ENCODE measurements at places on chromosomes 2 and 18.

DNA sequence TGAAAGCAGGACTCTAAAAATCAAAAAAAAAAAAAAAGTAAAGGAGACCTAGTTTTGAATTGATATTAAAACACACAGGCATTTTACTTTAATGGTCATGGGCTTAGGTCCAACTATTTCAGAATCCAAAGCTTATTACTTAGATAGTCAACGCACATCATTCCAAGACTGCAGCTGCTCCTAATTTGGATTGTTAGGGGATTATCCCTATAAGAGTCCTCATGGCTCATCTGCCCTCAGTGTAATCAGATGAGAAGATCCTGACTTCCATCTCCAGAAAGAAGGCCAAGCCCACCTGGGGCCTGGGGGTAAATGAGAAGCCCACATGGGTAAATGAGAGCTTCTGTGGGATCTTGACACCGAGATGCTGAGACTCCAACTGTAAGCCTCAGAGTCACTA lies 424.2 kb downstream of the NRXN1 start:
- no peak for DNase-seq

GRCh38 chr18:79857082-79857671 lies 59.4 kb downstream of the KCNG2 start:
- DNase-seq: no peak

DNA sequence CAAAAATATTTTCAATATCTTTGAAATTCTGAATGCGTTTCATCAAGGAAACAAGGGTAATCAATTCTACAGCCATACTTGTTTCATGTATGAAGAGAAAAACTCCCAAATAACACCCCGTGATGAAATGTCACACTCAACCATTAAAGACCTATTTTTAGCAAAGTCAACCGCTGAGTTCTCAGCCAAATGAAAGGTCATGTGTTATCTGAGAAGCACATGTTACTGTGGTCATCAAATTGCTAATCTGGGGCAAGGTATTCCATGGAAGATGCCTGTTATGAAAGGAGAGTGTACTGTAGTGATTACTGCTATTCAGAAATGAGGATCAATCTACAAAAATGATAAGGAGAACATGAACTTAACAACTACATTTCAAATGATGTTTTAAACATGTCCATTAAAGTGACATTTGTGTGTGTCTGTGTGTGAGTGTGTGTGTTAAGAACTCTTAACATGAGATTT lies 126.7 kb downstream of the BCL2 start:
- no peak for DNase-seq

DNA sequence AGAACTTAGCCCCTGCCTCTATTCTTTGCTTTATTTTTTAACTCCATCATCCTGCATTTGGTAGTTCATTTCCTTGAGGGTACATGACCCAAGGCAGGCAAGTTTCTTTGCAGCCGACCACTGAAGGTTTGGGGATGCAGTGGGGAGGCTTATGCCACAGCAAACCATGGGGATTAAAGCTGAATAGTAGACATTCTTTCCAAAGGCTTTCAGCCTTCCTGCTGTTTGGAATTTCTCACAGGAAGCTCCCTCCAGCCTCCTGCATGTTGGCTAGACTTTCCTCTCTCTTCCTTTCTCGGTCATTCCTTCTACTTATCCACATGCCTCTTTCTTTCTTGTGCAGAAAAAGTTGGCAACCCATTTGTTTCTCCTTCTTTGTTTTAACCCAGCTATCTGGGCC lies 77.3 kb downstream of the SOCS6 start:
- DNase-seq: no peak

DNA sequence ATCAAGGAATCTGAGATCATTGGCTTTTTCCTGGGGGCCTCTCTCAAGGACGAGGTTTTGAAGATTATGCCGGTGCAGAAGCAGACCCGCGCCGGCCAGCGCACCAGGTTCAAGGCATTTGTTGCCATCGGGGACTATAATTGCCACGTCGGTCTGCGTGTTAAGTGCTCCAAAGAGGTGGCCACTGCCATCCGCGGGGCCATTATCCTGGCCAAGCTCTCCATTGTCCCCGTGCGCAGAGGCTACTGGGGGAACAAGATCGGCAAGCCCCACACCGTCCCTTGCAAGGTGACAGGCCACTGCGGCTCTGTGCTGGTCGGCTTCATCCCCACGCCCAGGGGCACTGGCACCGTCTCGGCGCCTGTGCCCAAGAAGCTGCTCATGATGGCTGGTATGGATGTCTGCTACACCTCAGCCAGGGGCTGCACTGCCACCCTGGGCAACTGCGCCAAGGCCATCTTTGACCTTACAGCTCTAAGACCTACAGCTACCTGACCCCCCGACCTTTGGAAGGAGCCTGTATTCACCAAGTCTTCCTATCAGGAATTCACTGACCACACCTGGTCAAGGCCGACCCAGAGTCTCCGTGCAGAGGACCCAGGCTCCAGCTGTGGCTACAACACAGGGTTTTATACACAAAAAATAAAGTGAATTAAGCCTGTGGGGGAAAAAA lies 141.8 kb downstream of the SOCS6 start:
- no peak for DNase-seq

- no peak for DNase-seq
Measured at GRCh38 chr18:47288741-47289140, 37.3 kb upstream of the SKOR2 start.

- no peak for DNase-seq
Measured at GRCh38 chr2:76672798-76673197, 849.4 kb downstream of the LRRTM4 start.

- DNase-seq: no peak
Measured at GRCh38 chr18:75083761-75084160, 125.2 kb downstream of the PTGR3 start.

GRCh38 chr2:28647682-28648081 lies 103.9 kb upstream of the PPP1CB start:
- DNase-seq: no peak

GRCh38 chr2:236555481-236555880 lies 14.1 kb upstream of the ACKR3 start:
- DNase-seq: no peak

DNA sequence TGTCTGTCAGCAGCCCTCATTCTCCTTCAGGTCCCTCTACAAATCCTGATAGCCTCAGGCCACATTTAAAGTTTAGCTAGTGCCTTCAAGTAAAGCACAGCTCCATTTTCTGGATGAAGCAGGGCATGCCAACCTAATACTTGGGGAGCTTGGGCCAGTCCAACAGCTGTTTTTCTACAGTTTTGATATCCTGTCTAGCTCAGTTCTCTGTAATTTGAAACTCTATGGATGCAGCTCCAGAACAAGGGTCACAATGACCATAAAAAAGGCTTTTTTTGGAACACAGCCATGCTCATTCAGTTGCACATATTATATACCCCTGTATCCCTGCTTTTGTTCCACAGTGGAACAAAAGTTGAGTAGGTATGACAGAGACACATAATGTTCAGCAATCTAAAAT lies 373.5 kb downstream of the SUCLG1 start:
- DNase-seq: no peak

- DNase-seq: peak; percentile 24
Measured at GRCh38 chr18:6414118-6414722, 491 bp downstream of the L3MBTL4 start.

GRCh38 chr2:102672107-102672776 lies 52.9 kb downstream of the SLC9A2 start:
- DNase-seq: no peak

- DNase-seq: no peak
Measured at GRCh38 chr2:74742471-74742870, 88.4 kb downstream of the SEMA4F start.

DNA sequence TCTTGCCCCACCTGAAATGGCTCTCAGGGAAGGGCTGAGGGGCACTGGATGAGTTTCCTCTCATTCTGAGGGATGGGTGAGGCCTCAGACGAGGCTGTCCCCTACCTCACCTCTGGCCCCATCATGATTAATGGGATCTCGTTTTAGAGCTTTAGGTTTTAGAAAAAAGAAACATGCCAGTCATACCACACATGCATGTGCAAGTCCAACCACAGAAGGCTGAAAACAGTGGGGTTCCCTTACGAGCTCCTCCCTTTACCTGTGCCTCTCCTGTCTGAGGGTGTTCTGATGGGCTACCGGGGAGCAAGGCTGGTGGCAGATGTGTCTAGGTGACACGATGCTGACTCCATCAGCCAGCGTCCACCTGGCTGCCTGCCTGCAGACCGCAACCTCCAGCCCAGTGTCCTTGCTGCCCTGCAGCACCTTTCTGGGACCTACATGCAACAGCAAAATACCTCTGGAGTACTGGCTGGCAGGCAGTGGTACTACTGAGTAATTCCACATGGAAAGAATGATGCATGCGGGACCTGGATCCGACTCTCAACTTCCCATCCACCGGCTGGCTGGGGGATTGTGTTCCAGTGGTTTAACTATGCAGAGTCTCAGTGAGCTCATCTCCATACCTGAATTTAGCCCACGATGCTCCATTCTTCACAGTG lies 9.1 kb upstream of the LYPD6B start:
- no peak for DNase-seq

GRCh38 chr2:61534926-61535325 lies 3.2 kb downstream of the XPO1 start:
- DNase-seq: no peak

DNA sequence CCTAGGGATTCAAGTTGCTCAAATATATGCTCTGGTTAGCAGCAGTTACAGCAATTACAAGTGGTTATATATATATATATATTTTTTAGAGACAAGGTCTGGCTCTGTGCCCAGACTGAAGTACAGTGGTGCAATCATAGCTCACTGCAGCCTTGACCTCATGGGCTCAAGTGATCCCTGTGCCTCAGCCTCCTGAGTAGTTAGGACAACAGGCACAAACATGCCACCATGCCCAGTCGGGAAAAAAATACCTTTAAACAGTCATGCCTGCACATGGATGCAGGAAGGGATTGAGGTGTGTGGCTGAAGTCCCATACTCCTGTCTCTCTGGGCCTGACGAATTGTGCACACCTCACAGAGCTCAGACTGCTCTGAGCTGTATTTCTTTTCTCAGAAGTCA lies 19.6 kb upstream of the DNAH7 start:
- DNase-seq: no peak

GRCh38 chr2:202043475-202043874 lies 9.8 kb downstream of the FZD7 start:
- DNase-seq: no peak

DNA sequence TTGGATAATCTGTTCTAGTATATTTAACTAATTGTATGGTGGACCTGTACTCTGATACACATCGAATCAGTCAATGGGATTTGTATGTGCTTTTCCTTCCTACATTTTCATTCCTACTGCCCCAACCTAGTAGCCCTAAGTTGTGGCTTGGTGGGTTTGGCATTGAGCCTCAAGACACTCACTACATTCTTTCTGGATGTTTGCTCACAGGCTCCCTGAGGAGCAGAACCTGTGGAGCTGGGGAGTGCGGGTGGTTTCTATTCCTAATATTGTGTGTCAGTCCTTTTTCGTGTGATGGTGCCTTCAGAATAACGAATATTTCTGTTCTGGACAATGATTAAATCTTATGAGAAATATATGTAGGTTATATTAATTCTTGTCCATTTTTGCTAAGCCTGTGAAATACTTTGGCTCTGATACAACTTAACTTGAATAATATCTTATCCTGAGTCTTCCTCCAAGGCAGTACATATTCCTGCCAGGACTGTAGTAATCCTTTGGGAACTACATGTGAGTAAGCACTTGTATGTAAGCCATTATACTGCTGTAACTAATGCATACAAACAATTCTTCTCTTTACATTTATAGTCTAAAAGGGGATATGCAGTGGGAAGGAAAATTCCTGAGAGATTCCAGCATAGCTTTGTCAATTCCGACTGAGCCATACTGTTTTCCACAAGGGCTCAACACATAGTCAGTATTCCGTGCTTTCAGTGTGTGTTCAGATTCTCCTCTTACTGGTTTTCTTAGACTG lies 150.6 kb downstream of the AGPS start:
- no peak for DNase-seq

GRCh38 chr2:173964565-173965371 lies 405 bp downstream of the SP3 start:
- peak; percentile 92 for DNase-seq
